ENCODE measurements at places on chromosomes 16 and 17.

- DNase-seq = no peak
Measured at GRCh38 chr16:22671301-22672076, 142.5 kb upstream of the HS3ST2 start.

GRCh38 chr17:9185688-9186284, 164.5 kb downstream of the NTN1 start:
- DNase-seq = no peak

DNA sequence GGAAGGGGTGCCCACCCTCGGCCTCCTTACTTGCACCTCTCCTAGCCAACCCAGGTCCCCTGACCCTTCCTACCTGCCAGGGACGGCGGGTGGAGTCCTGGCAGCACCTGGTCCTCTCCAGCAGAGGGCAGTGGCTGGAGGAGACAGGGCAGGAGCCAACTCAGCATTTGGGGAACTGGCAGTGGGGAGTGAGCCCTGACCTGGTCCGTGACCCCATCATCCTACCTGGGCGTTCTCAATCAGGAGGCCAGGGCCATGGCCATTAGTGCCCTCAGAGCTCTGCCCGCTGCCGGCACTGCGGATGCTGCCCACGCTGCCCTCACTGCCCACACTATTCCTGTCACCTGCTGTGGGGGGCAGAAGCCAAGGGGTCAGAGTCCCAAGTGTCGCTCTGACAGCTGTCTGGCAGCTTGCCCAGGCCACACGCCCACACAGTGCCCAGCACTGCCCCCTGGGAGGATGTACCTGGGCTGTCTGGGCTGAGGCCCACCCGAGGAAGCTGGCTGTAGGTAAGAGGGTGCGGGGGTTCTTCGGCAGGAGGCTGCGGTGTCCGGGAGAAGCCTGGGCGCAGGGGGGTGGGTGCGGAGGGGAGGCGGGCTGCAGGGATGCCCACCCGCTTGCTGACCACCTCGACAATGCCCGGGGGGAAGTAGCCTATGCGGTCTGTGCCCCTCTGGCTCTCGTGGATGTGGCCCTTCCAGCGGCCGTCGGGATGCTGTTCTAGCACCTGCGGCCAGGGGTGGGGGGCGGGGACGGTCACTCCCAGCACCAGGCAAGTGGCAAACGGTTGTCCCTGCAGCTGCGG, 10.8 kb downstream of the CASKIN2 start:
- peak; percentile 41 for DNase-seq

GRCh38 chr16:397135-397661, at the start of gene NME4:
Gene NME4 (plus strand): TSS chr16:397199. CDS start chr16:397223, 24 bp downstream.
- DNase-seq = peak; percentile 34

DNA sequence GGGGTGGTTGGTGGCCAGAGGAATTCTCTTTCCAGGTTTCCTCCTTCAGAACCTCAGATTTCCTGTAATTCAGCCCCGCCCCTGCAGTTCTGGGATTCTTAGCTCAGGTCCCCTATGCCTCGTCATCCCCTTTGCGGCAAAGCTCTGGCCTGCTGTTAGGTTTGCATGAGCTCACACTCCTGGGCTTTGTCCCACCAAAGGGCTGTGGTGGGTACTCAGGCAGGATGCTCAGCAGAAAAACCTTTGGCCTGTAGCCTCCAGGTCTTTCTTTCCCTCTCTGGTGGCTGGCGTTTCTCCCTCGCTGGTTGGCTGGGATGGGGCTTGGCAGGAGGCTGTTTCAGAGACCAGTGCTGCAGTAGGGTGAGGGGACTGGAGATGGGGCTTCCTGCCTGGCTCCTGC, 9.6 kb upstream of the PLEKHG4 start:
- DNase-seq = no peak

DNA sequence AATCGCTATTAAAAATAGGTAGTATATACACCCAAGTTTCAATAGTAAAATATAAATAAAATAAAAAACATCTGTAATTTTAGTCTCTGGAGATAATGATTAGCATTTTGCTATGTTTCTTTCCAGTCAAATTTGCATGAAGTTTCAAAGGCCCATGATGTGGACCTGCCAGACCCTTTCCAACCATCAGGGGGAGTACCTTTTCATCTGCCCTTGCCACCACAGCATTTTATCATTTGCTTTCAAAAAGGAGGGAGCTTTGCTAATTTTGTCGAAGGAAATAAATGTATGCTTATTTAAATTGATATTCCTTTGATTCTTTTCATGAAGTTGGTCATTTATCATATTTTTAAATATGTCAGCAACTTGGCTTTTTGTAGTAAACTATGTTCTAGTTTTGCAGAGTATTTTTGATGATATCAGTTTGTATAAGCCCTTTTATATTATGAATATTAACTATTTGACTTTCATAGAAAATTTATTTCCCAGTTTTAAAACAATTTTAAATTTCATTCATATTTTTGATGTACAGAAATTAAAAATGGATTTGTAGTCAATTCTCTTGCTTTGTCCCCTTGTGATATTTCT, 115.2 kb upstream of the NETO2 start:
- peak; percentile 12 for DNase-seq

DNA sequence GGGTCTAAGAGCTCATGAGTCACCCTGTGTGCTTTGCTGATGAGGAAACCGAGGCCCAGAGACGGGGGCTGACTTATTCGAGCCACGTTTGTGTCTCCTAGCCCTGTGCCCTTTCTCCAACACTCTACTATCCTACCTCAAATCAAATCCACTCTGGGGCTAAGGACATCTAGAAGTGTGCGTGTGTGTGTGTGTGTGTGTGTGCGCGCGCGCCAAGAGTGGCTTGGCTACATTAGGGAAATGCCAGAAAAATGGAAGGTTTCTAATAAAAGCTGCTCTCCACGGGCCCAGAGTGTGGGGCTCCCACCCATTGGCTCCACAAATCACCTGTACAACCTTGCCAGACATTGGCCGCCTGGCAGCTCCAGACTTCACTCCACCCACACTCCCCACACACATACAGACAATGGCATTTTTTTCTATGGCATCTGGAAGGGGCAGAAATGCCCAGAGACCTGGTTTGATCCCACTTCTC, 30.3 kb upstream of the PHOSPHO1 start:
- DNase-seq = no peak

GRCh38 chr17:82937411-82938371, 97.9 kb upstream of the ZNF750 start:
- DNase-seq = no peak

DNA sequence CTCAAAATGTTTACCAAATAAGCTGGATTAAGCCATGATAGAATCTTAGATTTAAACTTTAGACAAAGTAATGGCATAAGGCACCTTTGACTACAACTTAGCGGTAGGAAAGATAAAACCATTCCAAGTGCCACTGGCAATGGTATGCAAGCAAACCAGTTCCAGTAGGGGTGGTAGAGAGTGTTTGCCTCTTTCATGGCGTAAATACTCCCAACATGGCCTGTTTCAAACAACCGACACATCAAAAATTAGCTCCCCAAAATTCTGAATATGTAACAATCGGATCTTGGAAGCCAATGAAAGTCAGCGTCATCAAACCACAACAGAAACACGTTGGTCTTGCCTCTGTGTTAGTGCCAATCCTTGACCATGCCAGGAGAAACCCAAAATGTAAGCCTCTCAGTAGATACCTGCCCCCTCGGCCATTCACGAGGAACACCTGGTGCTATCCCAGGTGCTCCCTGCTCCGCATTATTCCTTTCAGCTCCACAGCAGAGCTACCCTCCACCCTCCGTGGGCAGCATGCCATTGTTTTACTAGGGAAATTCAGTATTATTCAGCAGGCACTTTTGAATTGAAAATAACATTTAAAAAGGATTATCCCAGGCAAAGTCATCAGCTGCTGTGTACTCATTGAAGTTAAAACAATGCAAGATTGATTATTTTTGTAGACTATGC, 307.8 kb upstream of the CDH11 start:
- no peak for DNase-seq
